HTR-8/SVneo (cell line): ENCODE measurements at places on chromosomes 3 and 15.
A peak's percentile ranks its signal among the peaks of the same experiment; 100 is the strongest.

- no peak for DNase-seq
These were observed 151.1 kb downstream of the DOCK3 start for GRCh38 chr3:50825841-50826240.

DNA sequence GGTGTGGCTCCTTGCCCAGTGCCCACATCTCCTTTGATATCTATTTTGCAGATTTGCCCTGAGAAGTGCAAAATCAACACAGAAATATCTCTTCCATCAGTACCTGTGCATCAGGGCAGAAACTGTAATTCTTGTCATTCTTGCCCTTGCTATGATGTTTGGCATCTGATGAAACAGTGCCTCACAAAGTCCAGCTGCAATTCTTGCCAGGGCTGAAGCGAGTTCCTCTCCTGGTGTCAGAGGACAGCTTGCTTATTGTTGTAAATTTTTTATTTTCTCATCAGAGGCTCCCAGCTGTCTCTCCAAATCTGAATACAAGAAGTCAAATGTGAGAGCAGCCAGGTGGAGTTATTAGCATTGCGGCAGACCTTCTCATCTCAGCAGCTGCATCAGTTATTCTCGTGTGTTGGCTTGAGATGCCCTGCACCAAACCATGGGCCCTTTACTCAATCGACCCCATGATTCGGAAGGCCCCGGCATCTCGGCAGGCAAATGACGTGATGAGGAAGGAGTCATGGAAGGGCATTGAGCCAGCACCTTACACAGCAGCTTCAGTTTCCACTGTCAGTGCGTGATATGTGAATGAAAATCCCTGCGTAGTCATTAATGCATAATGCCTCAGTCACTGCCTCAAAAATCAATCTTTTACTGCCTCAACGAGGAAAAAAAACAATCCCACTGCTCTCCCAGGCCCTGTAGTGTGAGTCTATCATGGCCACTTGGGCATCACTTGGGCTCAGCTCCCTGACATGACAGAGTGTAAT, 93.4 kb downstream of the CCNL1 start:
- DNase-seq: no peak

- no peak for DNase-seq
These were observed 121.6 kb upstream of the ROPN1 start for GRCh38 chr3:124113485-124113884.

GRCh38 chr15:45169608-45170480, 17.9 kb downstream of the SHF start:
- DNase-seq: no peak

DNA sequence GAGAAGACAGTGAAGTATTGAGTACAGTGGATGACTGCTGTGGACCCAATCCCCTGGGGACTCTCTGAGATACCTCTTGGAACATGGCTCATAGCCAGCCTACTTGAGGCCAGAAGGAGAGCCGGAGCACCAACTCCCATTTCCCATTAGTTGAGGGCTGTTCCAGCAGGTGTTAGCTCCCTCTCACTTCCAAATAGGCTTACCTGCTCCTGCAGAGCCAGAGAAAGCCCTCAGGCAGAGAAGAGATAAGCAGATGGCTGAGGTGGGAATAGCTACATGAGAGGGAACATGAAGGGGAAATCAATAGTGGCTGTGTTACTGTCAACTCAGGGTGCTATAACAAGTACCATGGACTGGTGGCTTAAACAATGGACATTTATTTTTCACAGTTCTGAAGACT, 4.6 kb upstream of the CCK start:
- DNase-seq: no peak

DNA sequence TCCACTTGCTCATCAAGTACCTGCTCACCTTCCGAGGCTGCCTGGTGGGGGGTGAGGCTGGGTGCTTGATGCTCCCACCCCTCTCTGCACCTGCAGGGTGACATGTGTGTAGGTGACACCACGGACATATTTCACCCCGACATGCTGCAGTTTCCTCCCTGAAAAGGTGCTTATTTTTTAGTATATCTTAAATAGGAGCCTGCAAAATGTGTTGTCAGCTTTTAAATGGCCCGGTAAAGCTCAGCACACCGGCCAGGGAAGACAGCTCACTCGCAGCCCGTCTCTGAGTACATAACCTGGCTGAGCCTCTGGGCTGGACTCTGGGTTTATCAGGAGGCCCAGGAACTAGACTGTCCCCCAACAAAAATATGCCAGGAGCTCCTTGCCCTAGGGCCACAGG, 89.3 kb upstream of the LINGO1 start:
- DNase-seq: no peak

DNA sequence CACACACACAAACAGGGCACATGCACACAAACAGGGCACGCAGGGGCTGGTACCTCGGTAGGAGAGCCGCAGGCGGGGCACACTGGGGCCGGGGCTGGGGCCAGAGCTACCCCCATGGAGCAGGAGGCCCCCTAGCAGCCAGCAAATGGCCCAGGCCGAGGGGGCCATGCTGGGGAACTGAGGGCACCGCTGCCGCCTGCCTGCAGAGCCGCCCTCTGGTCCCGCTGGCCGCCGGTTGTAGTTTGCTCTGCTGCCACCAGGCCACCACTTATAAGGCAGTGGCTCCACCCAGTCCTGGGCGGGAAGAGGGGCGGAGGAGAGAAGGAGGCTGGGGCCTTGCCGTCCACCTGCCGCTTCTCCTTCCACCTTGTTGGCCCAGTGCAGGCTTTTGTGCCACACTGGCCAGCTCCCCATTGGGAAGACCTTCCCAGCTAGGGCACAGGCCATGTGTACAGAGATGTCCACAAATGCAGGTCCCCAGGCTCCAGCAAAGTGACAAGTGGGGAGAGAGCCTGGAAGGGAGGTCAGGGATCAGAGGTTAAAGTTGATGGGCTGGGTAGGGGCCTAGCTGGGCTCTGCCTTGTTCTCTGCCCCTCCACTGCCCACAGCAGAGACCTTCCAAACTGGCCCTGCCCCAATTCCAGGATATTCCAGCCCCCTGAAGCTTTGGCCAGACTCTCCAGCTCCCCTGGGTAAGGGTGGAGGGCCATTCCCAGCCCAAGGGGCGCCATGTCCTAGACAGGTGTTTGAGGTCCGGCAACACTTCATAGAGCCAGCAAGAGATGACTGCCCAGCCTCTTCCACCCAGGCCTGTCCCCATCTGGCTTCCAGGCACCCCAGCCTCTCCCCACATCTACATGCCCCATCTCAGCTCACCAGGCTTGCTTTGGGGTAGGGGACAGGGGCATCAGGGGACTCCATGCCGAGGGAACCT, at the start of gene SEMA3G:
Gene SEMA3G, minus strand, starts transcription at position 244 of the 934 bp plus-strand sequence. Its CDS starts 76 bp downstream, at position 168.
- DNase-seq: no peak

GRCh38 chr3:169510693-169511010, 152.9 kb downstream of the MECOM start:
- DNase-seq: no peak

DNA sequence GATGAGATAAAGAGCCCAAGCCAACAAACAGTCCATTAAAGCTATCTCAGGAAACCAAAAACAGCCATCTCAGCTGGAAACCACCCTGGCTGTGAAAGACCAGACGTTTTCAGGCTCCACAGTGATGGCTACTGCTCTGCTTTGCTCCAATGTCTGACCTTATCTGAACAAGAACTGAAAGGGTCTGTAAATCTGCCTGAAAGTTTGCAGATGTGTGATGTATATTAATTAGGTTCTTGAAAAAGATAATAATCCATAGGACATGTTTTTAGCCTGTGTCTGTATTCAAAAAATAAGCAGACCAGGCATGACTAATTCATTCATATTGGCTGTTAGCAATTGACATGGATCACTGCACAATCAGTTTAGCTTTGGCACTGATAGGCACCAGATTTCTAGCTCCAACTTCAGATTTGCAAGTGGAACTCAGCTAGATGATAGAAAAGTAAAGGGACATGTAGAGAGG, 611.4 kb upstream of the NAALADL2 start:
- DNase-seq: no peak

- no peak for DNase-seq
These were observed 20.5 kb downstream of the DCLK3 start for GRCh38 chr3:36743826-36744225.

- no peak for DNase-seq
These were observed 62.9 kb downstream of the KLF15 start for GRCh38 chr3:126294211-126294808.

DNA sequence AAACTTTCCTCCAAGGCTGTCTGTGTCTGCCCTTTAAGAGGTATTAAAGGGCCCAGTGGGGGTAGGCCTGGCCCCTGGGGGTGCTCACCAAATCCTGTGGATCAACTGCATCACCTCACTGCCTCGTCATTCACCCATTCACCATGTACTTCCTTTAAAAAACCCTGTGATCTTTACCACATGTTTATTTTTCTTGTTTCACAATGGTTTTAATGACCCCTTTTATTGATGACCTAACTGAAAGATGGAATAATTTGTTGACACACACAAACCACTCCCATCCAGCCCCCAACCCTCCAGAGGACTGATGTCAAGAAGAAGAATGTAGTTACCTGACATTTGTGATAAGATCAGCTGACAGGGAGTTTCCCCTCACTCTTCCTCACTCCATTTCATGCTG, 40.8 kb downstream of the KCNAB1 start:
- DNase-seq: no peak

DNA sequence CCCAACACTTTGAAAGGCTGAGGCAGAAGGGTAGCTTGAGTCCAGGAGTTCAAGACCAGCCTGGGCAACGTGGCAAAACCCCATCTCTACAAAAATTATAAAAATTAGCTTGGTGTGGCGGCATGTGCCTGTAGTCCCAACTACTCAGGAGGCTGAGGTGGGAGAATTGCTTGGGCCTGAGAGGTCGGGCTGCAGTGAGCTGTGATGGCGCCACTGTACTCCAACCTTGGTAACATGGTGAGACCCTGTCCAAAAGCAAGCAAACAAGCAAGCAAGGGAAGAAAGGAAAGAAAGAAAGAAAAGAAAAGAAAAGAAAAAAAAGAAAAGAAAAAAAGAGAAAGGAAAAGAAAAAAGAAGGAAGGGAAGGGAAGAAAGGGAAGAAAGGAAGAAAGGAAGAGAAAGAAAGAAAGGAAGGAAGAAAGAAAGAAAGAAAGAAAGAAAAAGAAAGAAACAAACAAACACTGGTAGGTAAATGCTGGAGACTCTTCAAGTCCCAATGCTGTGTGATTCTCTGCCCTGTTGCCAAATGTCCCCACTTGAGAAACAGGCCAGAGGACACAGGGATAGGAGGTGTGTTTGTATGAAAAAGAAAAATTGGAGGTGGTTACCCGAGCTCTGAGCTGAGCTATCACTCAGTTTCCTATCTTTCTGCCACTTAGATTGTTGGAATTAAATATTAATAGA, 121.1 kb downstream of the RAB11A start:
- DNase-seq: no peak

DNA sequence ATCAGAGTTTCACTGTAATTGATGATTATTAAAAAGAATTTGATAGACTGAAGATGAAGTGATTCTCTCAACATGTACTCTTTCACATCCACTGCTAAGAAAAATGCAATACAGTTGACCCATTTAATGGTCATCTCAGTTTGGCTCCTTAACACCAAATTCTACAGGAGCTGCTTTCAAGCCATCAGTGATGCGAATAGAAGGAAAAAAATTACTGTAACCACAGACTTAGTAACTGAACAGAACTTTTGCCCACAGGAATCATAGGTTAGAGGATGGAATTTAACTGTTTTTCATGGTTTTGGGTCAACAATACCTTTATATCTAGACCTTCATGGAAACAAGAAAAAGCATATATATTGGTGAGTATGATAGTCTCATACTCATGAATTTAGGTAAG, 633.5 kb downstream of the CADM2 start:
- DNase-seq: no peak

DNA sequence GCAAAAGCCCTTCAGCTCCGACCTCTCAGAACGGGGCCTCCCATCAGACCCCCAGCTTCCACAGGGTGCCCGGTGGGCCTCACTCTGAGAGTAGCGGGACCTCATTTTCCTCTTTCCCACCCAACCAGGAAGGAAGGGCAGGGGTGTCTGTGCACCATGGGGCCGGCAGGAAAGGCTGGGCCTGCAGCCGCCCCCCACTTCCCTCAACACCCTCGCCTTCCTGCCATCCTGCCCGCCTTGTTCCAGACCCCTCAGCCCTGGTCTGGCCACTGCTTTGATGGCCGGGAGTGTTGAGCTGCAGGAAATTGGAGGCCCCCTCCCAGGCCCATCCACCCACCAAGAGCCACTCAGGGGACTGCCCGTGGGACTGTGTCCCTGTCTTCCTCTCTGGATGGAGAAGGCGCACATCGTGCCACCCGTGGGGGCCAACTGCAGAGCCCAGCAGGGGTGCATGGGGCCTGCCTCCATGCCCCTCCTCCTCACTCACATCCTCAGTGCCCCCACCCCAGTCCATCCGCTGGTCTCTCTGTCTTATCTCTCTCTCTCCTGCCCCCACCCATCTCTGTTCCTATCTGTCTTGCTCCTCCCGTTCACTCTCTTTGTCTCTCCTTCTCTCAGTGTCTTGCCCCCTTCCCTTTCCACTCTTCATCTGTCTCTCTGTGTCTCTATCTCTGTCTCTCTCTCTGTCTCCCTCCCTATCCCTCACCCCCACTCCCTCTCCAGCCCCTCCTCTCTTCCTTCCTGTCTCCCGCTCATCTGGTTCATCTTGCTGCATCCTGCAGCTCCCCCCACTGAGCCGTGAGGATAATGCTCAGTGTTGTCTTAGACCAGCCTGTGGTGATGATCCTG, 1.8 kb upstream of the PLXND1 start:
- no peak for DNase-seq

DNA sequence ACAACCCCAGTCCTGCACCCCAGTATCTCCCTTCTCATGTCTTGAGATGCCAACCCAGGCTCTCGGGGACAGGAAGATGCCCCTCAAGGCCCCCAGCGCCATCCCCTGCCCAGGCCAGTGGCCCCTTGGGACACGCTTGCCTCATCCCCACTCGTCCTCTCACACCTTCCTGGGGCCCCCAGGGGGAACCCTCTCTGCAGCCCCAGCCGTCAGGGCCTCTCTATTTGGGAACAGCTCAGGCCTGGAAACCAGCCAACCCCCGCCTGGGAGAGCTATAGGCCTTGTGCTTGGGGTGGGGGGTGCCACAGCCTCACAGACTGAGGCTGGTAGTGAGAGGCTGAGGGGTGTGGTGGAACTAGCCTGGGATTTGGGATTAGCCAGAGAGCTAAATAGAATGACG, 7.8 kb downstream of the LINGO1 start:
- DNase-seq: no peak

GRCh38 chr3:74288761-74289160, 325.7 kb downstream of the CNTN3 start:
- DNase-seq: no peak

GRCh38 chr15:39247574-39247973, 333.3 kb upstream of the THBS1 start:
- no peak for DNase-seq

- peak; percentile 69 for DNase-seq
These were observed 37.6 kb downstream of the MTMR10 start for GRCh38 chr15:30953731-30954378.

DNA sequence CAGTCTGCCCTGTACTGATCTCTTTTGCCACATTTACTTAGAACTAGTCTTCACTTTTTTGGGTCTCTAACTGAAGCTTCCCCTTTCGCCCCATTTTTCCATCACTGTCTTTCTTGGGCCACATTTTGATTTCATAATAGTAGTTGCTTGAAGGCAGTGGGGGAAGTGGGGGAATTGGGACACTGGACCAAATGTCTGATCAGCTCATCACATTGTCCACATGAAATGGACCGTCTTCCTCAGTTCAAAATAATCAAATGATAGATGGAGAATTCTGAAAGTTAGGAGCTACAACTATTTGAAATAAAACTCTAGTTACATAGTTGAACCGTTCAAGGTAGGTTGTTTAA, 747 bp downstream of the PDCD6IP start:
- no peak for DNase-seq

GRCh38 chr15:36601497-36601932, 22.1 kb downstream of the CDIN1 start:
- peak; percentile 35 for DNase-seq

GRCh38 chr3:2937055-2937454, 173.1 kb downstream of the IL5RA start:
- DNase-seq: no peak
